Progenitor cell of endocrine pancreas (in vitro differentiated cells): ENCODE measurements at places on chromosomes 4 and X.
A peak's percentile ranks its signal among the peaks of the same experiment; 100 is the strongest.

GRCh38 chr4:164935363-164935762 lies 42.1 kb downstream of the TRIM61 start:
- DNase-seq = no peak

DNA sequence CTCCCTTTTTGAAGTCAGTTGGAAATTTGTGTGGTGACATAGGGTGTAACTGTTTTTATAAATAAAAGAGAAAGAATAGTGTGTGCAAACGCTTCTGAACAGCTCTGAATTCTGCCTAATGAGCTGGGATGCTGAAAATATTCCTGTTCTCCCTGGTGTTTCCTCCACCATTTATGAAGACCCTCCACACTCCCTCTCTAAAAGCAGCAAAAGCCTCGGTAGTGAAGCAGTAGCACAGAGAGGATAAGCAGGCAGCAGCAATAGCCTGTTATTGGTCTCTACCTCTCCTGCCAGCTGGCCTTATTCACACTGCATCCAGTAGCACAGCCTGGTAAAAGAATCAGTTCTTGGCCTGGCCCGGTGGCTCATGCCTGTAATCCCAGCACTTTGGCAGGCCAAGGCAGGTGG lies 406.1 kb downstream of the IQCM start:
- no peak for DNase-seq

- DNase-seq = no peak
These were observed 37.5 kb downstream of the BEX3 start for GRCh38 chrX:103413705-103414387.

GRCh38 chr4:10664408-10664807 lies 20.2 kb downstream of the CLNK start:
- DNase-seq = no peak

DNA sequence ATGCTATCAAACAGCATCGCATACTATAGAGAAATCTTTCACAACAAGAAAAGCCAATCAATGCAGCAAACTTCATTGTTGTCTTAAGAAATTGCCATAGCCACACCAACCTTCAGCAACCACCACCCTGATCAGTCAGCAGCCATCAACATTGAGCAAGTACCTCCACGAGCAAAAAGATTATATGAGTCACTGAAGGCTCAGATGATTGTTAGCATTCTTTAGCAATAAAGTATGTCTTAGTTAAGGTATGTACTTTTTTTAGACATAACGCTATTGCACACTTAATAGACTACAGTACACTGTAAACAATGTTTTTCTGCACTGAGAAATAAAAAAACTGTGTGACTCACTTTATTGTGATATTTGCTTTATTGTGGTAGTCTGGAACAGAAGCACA lies 37.8 kb upstream of the FUNDC1 start:
- DNase-seq = no peak

DNA sequence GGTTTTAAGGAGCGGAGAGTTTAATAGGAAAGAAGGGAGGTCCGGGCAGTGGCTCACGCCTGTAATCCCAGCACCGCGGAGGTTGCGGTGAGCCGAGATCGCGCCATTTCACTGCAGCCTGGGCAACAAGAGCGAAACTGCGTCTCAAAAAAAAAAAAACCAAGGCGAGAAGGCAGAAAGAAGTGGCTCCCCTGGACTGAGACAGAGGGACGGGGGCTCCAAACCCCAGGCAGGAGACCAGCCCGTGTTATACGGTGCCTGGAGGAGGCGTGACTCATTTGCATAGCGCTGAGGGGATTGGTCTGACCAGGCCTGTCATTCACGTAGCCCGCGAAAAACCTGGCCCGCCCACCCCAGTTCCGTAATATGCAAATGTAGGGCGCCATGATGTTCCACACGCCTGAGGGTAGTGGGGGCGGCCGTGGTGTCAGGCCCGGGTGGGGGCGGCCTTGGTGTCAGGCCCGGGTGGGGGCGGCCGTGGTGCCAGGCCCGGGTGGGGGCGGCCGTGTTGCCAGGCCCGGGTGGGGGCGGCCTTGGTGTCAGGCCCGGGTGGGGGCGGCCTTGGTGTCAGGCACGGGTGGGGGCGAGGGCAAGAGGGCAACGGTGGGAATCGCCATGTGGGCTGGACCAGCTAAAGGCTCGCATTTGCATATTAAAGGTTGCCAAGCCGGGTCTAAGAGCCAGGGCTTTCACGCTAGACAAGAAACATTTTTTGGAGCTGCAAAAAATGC lies 2.1 kb downstream of the PLCXD1 start:
- peak; percentile 75 for DNase-seq

DNA sequence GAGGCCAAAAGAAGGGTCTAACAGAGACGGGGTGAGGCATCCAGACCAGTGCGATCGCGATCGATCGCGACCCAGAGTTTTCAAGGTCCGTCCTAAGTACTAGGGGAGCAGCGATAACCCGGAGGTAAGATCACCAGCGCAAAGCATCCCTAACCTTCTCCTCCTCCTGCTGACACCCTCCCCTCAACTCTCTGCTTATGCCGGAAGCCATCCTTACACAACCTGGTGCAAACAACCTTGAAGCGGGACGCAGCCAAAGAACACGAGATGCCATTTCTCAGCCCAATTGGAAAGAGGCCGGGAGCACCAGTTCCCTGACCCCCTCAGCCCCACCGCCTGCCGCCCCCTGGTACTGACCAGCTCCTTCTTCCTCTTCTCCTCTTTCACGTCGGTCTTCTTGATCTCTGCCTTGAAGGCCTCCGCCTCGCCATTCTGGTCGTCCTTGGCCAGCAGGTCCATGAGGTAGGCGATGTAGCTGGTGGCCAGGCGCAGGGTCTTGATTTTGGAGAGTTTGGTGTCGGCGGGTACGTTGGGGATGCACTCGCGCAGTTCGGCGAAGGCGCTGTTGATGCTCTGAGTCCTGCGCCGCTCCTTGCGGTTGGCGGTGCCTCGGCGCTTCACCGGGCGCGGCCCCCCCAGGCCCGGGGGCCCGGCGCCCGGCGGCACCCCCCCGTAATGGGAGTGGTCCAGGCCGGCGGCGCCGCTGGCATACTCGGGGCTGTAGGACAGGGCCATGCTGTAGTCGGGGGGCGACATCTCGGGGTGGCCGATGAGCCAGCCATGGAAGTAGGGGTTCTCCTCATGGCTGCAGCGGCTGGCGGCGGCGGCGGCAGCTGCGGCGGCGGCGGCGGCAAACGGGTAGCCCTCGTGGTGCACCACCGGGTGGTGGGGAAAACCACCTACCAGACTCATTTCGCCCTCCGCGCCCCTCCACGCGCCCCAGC lies 1.4 kb downstream of the HAND2 start:
- no peak for DNase-seq

DNA sequence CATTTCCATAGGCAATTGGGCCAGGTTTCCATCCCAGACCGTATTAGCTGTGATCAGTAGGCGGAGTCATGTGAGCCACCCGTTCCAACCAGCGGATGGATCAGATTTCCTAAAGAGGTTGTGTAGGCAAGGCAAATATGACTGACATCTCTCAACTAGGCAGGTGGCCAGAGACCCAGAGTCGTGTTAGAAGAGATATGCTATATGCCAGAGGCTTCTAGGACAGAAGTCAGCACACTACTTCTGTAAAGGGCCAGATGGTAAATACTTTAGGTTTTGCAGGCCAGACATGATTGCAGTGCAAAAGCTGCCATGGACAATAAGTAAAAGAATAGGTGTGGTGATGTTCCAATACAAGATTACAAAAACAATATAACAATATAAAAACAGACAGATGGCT lies 788.4 kb downstream of the RPA4 start:
- no peak for DNase-seq

- DNase-seq = no peak
These were observed 35.3 kb downstream of the CD99L2 start for GRCh38 chrX:150863191-150863590.

- DNase-seq = no peak
These were observed 562.3 kb upstream of the NDST4 start for GRCh38 chr4:115675719-115676118.

DNA sequence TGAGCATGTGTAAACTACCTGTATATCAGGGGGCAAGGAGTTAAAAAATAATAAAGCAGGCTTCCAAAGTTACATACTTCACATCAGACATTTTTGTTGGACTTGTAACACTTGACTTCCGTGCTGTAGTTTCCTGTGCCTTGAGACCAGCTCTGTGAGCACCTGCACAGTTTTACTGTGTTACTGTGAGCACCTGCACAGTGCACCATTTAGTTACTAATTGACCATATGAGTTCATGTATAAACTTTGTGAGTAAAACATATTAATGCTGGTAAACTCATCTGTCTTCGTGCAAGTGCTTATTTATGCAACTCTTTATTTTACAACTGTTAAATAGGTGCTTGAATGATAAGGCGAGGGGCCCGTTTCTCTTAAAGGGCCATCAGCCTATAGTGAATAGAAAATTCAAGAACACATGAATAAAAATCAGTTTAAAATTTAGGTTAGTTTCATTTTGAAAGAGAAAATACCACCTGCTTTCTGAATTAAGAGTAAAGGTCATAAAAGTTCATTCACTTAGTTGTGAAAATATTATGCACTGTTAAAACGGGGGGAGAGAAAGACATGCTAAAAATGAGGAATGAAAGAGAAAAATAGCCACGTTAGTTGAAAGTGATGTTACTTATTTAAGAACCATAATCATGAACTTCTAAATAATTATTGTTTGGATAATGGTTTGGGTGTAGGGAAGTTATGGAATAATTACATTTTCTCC lies 42.4 kb downstream of the USP9X start:
- no peak for DNase-seq

DNA sequence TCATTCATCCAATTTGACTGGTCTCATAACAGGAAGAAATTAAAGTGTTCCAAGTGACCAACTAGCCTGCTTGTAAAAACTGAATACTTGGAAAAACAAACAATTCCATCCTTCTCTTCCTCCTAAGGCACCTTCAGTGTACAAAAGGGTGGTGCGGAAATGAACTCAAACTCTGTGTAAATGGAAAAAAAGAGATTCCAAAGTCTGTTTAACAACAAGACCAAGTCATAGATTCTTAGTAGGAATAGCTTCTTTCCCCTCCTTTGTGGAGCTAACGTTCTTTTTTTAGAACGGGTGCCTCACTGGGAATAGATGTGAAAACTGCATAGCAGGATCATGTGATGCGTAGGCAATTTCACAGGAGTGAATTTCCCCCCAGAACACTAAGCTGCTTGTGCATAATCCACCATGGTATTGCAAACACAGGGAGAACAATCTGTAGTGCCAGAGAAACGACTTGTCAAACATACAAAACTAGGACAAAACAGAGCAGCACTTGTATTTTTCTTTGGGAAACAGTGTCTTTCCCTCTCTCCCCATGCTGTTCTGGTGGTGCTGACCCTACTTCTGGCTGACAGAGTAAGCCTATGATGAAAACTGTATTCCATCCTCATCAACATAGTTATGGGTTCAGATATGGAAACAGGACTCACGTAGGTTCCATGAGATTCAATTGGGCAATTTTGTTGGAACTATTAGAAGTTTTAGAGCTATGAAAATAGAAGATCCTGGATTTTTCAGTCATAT lies 13.2 kb upstream of the SOD3 start:
- no peak for DNase-seq

DNA sequence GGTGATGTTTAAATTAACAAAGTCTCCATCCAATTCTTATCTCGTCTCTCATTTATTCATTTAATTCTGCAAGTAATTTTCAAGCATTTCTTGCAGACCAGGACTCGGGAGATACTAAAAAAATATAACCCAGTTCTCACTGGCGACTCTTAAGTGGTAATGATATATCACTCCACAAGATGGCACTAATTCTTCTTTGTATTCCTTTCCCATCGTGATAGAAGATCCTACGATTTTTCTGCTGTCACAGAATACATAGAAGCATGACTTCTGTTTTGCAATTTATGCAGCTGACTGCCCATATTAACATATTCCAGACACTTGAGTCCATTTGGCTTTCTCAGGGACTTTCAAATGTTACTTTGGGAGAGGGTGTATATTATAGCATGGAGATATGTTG lies 64.0 kb upstream of the FGF13 start:
- no peak for DNase-seq

DNA sequence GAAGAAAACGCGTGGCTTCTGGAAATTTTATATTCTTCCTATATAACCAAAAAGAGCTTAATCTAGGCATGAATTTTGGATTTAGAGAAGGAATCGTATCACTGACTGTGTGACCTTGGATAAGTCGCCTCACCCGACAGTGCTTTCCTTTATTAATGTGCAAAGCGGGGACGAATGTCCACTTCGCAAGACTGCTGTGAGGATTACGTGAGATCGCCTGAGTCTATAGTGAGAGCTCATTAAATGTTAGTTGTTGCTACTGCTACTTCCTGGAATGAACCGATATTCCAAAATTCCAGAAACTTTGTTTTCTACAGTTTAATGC lies 448 bp upstream of the TBC1D8B start:
- no peak for DNase-seq

- no peak for DNase-seq
These were observed 8.1 kb downstream of the HADH start for GRCh38 chr4:107997794-107998193.
